ENCODE measurements at places on chromosomes 6 and 20.

DNA sequence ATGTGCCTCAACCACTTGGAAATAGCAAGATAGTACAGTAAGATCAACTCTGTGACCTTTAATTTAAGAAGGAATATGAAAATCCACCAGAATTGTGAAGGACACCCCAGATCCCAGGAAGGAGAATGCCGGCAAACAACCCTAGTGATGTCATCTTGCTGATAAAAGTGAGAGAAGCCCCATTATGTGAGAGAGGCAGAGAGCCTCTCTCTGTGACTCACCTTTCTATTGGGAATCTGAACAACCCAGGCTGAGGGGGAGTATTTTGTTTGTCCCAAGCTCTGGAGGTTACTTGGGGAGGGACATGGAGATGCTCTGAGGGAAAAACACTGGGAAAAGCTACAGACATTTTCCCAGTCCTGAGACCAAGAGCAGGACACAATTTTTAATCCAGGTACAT is 188.3 kb upstream of the FERMT1 start:
- DNase-seq = no peak

DNA sequence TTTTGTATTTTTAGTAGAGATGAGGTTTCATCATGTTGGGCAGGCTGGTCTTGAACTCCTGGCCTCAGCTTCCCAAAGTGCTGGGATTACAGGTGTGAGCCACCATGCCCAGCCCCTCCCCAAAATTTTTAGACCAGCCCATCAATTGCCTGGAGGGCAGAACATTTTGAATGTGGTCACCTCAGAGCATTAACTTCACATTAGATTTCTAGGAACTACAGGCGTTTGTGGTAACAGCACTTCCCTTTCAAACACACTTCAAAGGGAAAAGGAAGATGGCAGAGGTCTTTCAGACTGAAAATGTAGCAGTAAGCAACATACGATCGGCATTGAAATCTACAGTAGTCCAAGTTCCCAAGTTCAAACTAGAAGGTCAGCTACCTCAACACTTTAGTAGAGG is 12.3 kb upstream of the SLA2 start:
- no peak for DNase-seq

DNA sequence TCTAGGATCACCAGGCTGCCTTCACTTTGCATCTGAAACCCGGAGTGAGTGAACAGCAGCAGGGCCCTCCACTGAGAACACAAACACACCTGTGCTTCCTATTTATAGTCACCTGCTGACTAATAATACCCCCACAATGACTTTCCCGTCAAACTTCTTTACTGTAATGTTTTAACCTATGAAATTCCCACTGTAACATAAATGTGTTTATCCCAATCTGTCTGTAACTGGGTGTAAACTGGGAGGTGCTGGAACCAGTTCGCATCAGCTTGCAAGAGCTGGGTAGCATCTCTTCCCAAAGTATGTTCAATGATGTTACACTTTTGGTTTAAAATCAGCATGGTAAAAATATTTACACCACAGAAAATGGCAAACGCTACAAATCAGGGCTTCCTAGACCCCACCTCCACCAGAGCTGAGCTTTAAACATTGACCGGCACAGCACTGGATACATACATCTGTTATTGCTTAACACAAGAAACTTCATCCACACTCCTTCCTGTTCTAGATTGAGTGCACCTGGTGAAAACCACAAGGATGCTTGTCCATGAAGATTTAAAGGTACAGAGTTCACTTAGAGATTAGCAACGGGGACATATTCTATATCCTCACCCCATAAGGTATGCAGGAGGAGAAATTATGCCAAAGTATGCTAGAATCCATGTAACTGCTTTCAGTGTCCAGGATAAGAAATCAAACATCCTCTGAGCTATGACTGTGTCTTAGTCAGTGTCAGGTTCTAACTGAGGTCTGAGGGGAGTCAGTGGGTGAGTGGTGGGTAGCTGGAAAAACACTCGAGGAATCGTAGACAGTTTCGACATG is 79.0 kb downstream of the ALDH8A1 start:
- DNase-seq = no peak

- DNase-seq = no peak
Measured at GRCh38 chr6:106560996-106561685, 68.2 kb downstream of the RTN4IP1 start.

- no peak for DNase-seq
Measured at GRCh38 chr6:88535306-88535705, 369.2 kb upstream of the CNR1 start.

GRCh38 chr6:120682145-120682544 is 652.1 kb downstream of the TBC1D32 start:
- no peak for DNase-seq

DNA sequence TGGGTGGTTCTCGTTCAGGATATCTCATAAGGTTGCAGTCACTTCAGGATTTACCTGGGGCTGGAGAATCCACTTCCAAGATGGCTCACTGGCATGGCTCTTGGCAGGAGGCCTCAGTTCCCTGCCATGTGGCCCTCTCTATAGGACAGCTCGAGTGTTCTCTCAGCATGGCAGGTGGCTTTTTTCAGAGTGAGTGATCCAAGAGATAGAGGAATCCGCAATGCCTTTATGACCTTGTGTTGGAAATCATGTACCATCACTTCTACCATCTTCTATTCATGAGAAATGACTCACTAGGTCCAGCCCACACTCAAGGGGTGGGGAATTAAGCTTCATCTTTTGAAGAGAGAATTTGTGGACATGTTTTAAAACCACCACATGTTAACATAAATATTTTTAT is 37.8 kb downstream of the PPP1R16B start:
- DNase-seq = no peak

GRCh38 chr6:116476002-116476678 is 15.0 kb downstream of the CALHM6 start:
- DNase-seq = no peak

All from GOT3 (cell line).